ENCODE measurements at places on chromosomes 1 and 21. TPM values are rescaled to one million over a fixed set of nuclear protein-coding genes. Genes with fewer than 3 reads are reported as not detected.

DNA sequence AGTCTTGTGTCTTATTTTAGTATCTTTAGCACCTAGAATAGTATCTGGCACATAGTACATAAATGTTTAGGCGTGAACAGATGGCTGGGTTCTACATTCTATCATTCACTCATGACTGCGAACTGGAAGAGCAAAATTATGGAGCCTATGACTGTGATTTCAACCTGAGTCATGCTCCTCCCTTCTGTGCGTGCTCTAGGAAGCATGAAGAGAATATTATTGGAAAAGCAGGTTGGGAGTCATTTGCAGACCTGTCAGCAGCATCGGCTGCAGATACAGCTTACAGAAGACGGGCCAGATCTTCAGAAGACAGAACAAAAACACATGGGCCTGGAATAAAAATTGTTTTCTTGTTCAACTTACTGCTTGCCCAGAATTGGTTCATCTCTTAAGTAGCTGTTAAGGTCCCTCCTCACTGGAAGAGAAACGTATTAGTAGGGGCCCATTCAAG is 344.0 kb upstream of the USP24 start:
- DNase-seq, result peak; percentile 24

DNA sequence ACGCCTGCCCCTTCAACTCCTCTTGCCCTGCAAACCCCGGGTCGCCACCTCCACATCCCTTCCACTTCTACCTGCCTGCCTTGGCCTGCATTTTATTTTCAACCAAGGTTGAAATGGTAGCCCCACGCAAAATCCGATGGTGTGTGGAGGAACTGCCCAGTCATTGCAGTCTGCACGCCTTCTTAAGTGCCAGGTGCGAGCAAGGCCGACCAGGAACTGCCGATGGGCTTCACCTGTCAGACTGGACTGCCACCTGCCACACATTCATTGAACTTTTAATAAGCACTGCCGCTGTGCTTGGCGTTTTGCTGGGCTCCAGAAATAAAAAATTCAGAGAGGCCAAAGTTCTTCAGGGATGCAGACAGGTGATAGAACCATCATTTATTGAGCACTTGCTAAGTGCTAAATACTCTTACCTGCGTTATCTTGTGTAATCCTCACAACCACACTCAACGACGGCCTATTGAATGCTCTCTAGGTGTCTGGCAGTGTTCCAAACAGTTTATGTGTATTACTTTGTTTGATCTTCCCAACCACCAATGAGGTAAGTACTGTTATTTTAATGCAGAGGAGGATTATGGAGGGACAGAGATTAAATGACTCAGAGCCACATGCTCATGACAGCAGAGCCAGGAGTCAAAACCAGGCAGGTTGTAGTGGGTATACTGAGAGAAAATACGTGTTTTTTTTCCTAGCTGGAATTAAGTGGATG is 36.2 kb downstream of the CACHD1 start:
- DNase-seq, result peak; percentile 70

Gene AMY2A
- not detected for total RNA-seq

- DNase-seq, result no peak
These were observed 69.8 kb downstream of the MPZL1 start for GRCh38 chr1:167791281-167792187.

DNA sequence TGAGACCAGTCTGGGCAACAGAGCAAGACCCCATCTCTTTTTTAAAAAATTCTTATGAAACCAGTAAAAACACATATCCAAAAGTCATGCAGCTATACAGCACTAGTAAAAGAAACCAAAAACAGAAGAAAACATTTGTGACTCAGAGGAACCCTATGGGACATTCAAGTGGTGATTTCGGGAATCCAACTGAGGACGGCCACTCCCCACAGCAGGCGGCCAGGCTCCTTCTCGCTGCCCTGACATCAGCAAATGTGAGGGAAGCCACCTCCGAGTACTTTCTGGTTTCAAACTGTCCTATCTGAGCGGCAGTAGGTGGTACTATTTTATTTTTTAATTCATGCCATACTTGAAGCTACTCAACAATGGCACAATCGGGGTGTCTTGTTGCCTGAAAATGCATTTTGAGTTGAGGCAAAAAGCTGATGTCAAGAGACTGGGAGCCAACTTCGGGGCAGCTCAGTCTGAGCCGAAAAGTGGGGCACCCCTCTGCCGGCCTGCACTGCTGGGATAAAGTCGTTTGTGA is 3.3 kb downstream of the SUMO3 start:
- no peak for DNase-seq

GRCh38 chr1:51566260-51566659 is 47.2 kb upstream of the EPS15 start:
- DNase-seq, result no peak

Gene CYP4Z1
- total RNA-seq, result not detected

- peak; percentile 22 for DNase-seq
These were observed 2.6 kb downstream of the LRRC41 start for GRCh38 chr1:46300673-46301405.

DNA sequence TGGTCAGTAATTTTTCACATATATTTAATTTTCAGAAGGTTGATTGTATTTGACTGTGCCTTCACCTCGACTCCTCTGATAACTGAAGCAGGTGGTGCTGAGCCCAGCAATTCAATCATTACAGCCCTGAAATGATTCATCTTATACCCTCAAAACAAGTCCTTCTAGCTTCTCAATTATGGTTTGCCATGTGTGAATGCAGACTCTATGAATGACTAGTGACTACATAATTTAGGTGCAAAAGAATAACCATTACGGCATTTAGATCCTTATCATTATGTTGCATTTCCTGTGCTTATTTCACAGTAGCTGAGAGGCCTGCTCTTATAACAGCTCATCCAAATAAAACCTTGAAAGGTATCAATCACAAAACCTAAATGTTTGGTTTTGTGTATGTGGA is 54.0 kb upstream of the COL11A1 start:
- DNase-seq, result peak; percentile 58

DNA sequence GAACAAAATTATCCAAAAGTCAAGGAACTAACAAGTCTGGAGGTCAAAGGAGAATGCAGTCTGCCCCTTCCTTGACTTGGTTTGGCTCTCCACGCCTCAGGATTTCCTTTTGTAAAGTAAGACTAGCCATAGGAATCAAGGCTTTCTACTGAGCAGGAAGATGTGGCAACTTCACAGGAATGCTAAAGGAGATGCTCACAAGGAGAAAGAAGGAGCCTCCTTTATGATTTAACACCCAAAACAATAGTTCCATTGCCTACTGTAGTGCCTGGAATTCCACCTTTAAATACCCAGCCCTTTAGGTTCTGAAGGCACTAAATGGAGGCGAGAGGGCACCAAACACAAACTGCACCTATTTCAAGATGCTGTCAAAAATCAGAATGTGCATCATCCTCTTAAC is 176.3 kb upstream of the NFIA start:
- DNase-seq, result no peak

Gene CD5L
- total RNA-seq, result not detected

DNA sequence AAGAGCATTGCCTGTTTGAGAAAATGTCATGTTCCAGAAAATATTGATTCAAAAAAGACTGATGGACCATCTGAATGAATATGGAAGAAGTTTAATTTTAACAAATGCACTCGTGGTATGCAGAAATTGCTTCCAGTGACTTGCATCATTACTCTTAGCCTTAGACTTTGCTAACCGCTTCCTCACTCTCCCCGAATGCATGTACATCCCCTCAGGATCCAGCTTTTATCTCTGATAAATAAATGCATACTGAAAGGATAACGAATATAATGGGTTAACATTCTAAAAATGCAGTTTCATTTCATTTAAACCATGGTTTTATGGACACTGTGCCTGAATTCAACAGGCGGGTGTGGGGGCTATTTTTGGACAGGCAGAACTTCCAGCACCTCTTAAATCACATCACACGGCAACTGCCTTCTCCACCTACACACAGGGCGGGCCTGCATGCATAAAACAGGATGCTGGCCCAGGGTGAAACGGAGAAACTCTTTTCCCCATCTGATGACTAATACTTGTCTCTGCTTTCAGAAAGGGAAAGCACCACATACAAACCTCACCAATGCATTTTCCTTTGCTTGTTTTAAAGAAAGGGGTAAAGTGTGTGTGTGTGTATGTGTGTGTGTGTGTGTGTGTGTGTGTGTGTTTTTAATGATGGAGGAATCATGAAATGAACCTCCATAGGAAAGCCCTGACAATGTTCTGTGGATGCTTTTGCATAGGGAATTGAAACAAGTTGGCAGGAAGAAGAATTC is 48.7 kb downstream of the SPAG17 start:
- peak; percentile 73 for DNase-seq

GRCh38 chr1:172969611-172970010 is 81.1 kb downstream of the TNFSF18 start:
- DNase-seq, result no peak

GRCh38 chr1:180918519-180918918 is 5.8 kb downstream of the KIAA1614 start:
- DNase-seq, result no peak

Gene SLC9C2
- total RNA-seq, result not detected

Gene UBL4B
- total RNA-seq, result not detected

DNA sequence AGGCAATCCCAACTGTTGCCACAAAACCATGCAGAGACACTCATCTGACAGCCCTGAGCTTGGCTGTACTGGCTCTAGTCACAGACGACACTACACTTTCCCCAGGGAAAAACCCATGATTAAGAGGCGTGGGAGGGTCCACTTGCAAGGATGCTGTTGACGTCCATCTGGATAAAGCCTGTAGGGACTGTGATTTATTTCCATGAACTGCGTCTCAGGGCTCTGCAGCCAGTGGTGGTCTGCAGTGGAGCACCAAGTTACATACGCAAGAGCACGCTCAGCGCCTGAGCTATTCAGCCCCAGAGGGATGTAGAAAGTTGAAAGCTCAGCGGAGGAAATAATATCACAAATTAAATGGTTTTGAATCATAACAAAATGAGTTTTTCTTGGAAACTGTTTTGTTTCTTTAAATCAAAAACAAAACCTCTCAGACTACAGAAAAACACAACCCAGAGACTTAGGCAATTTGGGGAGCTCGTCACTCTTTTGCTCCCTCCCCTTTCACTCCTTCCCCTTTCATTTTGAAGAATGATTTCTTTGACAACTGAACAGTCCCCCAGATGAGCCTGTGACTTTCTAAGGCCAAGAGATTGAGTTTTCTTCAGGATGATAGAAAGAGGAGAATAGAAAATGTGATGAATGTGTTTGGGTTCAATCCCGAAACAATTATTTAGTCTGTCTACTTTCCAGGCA is 71.2 kb downstream of the NGF start:
- DNase-seq, result no peak

Gene NHLH2
- 0.07 TPM for total RNA-seq

Gene CD53
- not detected for total RNA-seq

GRCh38 chr21:31331231-31331630 is 12.8 kb downstream of the TIAM1 start:
- DNase-seq, result no peak

Gene LAMTOR5
- total RNA-seq, result 92.7 TPM

DNA sequence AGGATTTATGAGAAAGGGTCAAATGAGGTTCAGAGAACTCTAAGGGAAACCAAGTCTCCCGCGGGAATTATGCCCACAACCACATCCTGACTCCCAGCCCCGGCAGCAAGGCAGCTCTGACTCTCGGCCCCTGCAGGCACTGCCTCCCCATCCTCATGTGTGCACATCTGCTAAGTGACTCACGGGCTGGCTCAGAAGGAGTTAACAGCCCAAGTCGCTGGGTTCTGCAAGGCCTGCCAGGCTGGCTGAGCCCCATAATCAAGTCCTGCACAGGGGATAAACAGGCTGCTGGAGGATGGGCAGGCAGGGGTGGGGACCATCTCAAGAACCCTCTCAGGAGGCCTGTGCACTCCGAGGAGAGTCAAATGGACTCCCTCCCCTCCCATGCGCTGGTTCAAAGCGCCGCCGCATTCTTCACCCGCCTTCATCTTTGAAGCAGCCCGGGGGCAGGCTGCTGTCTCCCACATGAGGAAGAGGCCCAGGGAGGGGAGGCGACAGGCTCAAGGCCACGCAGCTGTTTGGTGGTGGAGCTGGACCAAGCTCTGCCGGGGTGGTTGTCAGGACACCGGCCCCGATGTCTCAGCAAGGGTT is 344.3 kb downstream of the MATN1 start:
- peak; percentile 90 for DNase-seq

DNA sequence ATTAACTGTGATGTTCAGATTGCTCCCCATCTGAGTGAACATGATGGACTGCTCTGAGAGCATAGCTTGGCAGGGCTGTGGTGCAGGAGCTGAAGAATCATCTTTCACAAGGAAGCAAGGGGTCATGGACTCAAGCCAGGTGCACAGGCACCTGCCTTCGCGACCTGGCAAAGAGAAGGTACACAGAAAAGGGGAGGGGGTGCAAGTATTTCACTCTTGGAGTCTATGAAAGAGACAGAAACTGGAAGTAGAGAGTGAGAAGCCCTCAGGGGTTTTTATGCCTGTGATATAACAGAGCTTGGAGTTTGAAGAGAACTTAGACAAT is 232.6 kb upstream of the PLXNA2 start:
- no peak for DNase-seq

Gene TFAP2E
- 0.31 TPM for total RNA-seq

Gene CCDC17
- 0.46 TPM for total RNA-seq

GRCh38 chr1:41978986-41979385 is 60.3 kb upstream of the HIVEP3 start:
- DNase-seq, result no peak

Gene ANKRD45
- 0.42 TPM for total RNA-seq

Gene SOX13
- total RNA-seq, result 9.5 TPM

DNA sequence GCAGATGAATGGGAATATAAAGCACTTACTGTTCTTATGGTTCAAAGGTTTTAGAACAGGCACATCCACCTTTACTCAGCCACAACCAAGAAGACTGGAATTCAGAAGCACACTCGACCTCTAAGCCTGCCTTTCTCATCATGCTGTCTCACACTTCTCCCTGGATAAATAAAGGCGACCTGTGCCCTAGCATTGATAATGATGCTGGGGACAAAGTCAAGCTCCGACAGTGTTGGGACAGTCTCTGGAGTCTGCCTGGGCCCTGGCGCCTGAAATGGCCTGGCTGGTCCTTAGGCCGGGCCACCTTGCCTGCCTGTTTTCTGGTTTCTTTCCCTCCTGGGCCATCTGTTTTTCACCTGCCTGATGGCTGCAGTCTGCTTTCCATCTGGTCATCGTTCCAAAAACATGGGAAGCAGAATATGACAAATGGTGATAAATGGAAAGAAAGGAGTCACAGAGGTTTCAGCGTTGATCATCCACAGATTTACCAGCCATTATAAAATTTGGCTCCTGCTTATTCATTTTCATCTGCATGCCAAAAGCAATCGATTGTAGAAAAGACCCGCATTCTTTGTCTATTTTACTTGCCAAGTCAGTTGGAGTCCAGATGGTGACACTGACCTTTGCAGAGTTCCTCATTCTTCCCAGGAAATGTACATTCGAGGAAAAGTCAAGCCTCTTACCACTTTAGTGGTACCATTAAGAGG is 91.2 kb upstream of the KCNJ15 start:
- DNase-seq, result no peak

GRCh38 chr1:90341516-90341915 is 346.6 kb downstream of the ZNF326 start:
- DNase-seq, result no peak

Measured in foreskin keratinocyte (primary cell).